GM04504 (cell line): ENCODE measurements at places on chromosomes 1 and 21.

- DNase-seq: no peak
Measured at GRCh38 chr1:180168786-180169639, 14.3 kb downstream of the QSOX1 start.

DNA sequence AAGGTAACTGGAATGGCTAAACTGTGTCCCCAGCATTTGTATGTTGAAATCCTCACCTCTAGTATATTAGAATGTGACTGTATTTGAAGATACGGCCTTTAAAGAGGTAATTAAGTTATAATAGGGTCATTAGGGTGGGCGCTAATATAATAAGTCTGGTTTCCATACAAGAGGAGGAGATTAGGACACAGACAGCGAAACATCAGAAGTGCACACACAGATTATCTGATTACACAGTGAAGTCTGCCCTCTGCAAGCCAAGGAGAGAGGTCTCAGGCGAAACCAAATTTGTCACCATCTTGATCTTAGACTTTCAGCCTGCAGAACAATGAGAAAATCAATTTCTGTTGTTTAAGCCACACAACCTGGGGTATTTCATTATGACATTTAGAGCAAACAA, 2233.1 kb downstream of the MRPL39 start:
- no peak for DNase-seq

- no peak for DNase-seq
Measured at GRCh38 chr1:161954466-161954865, 69.2 kb downstream of the OLFML2B start.

GRCh38 chr1:195948123-195948895, 659.9 kb downstream of the KCNT2 start:
- DNase-seq: no peak

GRCh38 chr1:236281198-236281653, 532 bp downstream of the ERO1B start:
- DNase-seq: no peak

DNA sequence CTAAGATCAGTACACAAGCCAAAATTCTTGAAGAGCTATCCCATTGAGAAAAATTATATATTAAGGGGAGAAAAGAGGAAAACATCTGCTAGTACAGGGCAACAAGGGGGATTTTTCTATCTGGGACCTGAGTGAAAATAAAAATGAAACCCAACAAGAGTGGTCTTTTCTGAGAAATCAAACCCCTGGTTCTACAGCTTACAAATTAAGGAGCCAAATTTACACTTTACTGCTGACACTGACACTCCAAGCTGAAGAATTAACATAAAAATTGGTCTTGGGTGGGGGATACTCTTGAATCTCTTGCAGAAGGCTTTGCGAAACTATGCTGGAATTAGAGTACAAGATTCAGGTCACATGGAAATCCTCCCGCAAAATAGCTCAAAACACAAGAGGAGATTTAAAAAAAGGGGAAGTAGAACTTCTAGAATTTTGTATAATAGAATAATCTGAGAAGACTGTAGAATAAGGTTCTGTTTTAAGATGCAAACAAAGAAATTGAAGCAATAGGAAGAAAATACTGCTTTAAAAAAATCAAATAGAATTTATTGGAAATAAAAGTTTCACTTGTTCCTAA, 32.1 kb upstream of the HSPA13 start:
- DNase-seq: no peak

GRCh38 chr1:173823781-173824314, 625 bp upstream of the DARS2 start:
- no peak for DNase-seq

DNA sequence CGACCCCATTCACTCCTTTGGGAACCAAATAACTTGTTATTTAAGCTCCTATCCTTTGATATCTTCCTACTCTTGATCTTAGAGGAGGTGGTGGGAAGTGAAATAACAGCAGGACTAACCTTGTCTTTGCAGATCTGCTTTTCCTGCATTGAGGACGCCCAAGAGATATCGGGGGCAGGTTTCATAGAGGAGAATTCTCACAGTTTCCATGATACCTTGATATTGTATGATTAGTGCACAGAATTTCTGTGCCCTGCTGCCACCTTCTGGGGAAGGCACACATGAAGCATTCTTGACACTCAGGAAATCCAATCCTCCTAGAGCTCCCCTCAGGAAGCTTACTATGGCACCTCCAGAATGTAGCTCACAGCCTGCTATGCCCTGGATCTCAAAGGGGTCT, 1.6 kb downstream of the CD1B start:
- no peak for DNase-seq

DNA sequence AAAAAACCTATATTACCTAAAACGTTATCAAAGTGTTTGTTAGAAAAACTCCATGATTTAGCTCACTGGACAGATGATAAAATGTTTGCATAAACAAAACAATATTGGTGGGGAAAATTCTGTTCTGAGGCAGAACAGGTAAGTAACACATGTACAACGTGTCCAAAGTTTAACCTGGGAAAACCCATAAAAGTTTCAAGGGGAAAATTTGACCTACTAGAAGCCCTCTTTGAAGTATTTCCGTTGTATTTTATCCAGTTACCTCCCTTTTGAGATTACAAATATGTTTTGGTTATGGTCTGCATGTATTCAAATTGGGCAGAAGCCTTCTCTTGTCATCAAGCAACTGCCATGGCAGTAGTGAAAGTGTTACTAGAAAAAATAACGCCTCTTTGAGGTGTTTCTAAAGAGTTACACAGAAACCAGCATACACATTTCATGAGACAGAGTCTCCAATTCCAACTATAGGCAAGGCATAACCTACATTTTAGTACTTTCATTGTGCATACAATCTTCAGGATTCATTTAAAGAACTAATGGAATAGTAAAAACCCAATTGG, 58.0 kb upstream of the PDC start:
- DNase-seq: no peak

GRCh38 chr1:160711602-160712311, at the start of gene CD48:
Gene CD48, minus strand, starts transcription at chr1:160711822. Its CDS starts 59 bp downstream, at chr1:160711763.
- DNase-seq: no peak

DNA sequence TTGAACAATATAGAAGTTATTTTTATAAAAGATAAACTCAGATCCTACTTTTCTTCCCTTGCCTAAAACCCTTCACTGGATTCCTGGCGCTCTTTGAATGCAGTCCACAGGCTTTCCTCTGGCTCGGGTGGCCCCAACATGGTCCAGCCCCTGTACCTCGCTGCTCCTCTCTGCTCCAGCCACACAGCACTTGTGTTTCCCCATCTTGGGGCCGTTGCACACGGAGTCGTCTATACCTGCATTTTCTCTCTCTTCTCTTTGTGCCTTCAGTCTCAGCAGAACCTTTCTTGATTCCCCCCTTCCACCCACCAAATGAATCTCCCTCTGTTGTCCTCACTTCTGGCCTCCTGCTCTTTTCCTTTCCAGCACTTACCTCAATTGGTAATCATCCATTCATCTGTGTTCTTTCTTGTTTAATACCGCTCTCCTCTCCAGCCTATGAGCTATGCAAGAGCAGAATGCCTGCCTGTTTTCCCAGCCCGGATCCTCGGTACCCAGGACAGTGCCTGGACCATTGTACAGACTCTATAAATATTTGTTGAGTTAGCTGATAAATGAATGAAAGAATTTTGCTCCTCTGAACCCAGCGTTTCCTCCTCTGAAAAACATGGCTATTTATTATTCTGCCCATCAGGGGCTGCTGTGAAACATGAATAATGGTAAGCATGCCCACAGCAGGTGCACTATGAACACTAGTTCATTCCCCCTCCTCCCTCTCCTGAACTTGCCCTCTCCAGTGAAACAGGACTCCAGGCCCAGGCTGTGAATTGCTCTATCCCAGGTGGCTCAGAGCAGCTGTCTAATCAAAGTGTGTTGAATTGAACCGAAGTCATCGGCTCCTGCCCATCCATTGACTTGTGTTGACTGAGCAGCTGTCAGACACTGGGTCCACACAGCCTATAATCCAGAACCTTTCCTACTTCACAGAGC, 266.9 kb downstream of the PTPRU start:
- DNase-seq: no peak

GRCh38 chr1:219092206-219092605, 81.5 kb upstream of the LYPLAL1 start:
- DNase-seq: peak; percentile 38

- DNase-seq: no peak
Measured at GRCh38 chr21:45598109-45598508, 45.4 kb upstream of the PCBP3 start.

DNA sequence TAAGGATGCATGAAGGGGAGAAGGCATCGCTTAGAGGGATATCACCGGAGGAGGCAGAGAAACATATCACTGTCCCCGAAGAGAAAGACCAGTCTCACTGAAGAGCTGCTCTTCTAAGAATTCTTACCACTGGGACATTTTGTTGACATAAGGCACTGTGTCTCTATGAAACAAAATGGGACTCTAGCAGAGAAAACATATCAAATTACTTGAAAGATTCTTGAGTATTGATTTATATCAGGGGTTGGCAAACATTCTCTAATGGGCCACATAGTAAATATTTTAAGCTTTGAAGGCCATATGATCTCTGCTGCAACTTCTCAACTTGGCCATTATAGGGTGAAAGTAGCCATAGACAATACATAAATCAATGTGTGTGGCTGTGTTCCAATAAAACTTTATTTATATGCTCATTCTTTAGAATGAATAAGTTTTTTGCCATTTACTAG, 41.0 kb upstream of the GREM2 start:
- DNase-seq: no peak

DNA sequence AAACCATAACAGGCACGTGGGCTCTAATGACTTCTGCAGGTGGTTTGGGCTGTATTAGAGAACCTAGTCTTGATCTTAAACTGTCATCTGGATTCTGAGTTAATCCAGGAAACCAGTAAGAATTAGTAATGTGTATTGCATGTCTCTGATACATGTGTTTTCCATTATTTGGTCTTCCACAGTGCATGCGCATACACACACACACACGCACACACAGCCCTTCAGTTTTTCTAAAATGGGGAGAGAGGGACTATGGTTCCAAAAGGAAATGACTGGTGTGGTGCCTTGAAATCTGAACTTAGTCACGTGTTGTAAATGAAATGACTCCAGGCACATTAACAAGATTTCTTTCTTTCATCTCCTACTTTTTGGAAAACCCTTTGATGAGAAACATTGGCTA, 67.6 kb downstream of the OLFML2B start:
- DNase-seq: peak; percentile 90

GRCh38 chr1:35499652-35500176, 57.5 kb downstream of the KIAA0319L start:
- no peak for DNase-seq

DNA sequence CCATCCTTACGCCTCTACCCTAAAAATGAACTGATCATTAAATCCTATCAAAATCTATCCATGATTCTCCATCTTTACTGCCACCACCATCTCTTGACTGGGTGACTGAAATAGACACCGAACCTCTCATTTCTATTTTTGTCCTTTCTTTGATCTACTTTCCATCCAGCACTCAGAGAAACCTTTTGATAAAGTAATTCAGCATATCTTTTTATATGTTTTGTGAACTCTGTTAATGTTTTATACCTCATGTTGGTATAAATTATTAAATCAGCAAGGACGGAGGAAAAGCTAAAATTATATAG, 13.0 kb downstream of the PCNX2 start:
- DNase-seq: no peak

GRCh38 chr1:12342401-12343003, 112.7 kb downstream of the VPS13D start:
- no peak for DNase-seq

DNA sequence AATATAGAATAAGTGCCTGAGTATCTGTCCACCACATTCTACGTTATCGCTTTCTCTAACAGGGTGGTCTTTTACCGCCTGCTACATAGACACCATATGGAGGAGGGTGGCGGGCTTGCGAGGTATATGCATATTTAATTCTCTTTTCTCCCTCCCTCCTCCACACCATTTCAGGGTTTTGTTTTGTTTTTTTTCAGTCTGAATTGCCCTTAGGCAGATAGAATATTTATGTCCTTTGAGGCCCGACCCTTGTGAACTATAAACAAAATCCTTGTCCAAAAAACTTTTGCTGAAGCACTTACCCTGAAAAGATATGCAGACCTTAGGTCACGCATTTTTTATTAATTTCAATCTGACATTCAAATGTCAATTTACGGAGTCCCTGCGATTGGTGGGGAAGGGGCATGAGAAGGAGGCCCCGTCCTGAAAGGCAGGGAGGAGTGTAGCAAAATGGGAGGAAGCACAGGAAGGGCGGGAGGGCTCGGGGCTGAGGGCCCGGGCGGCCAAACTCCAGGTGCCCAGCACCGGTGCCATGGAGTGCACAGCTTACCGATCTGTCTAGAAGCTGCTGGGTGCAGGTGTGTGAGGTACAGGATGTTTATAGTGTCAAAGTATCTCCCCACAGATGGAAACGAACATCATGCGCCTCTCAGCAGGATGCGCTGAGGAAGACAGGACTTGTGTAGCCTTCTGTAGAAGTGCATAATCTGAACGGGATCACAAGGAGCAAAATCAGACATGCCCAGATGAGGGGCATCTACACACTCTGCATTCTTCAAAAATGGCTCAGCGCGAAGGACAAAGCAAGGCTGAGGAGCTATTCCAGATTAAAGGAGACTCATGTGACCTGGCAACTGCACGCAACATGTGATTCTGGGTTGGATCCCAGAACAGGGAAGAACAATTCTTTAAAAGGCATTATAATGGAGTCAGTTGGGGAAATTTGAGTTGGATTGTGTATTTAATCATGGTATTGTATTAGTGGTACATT, 68.8 kb upstream of the LYST start:
- no peak for DNase-seq

DNA sequence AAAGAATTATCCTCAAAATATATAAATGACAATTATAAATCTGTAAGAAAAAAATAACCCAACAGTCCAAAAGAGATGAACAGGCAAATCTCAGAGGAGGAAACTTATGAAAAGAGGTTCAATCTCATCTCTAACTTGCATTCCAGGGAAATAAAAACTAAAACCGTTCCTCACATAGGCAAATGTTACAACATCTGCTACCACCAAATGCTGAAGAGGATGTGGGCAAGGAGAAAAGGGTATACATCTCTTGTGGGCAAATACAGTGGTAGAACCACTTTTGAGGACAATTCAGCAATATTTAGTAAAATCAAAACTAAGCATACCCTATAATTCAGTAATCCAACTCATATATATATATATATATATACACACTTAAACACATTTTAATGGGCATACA, 33.7 kb upstream of the SGIP1 start:
- no peak for DNase-seq

DNA sequence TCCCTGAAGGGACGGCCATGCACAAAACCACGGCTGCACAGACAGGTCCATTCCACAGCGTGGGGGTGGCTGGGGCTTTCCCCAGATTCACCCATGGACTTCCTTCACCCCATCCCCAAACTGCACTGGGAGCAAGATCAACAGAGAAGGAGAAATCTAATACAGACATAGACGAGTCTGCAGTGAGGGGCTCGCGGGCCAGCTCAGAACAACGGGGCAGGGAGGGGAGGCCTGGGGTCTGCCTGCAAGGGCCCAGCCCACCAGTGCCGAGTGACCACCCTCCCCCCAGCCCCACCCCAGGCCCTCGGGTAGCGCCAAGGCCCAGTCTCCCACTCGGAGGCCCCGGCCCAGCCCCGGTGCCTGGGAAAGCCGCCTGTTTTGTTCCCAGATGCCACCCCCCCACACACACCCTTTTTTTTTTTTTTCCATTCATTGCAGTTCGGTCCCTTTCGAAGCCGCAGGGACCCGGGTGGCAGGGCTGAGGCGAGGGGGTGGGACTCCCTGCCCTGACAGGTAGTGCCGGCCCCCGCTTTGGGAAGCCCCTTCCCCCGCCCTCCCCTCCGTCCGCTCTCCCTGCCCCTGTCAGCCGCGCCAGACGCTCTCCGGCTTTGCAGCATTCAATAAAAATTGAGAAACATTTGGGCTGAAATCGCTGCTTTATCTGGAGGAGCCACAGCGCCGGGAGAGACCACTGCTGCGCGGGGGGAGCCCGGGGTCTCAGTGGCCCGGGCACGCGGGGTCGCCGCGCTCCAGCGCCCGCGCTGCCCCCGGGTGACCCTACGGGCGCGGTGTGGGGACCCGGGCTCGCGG, 543 bp upstream of the EPHB2 start:
- peak; percentile 28 for DNase-seq
